ENCODE measurements at places on chromosomes 11 and 22.

- DNase-seq, result no peak
These were observed 19.4 kb downstream of the OSBP2 start for GRCh38 chr22:30714062-30714461.

GRCh38 chr11:9037046-9037780, 33.4 kb upstream of the NRIP3 start:
- no peak for DNase-seq

DNA sequence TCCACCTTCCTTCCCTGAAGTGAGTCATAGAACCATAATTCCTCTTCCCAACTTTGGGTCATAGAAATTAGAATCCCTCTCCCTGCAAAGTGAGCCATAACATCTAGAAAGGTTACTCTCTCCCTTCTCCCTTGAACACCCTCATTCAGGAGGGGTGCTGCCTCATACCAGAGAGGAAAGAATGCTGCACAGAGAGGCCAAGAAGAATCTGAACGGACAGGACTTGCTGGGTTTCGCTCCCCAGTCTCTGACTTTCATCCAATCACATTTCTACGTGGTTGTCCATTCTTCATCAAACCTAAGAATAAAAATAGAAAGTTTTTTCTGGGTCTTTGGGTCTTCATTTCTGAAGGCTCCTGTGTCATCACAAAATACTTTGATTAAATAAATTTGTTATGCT, 31.0 kb upstream of the BIRC3 start:
- no peak for DNase-seq

GRCh38 chr11:109026891-109027489, 362.1 kb downstream of the DDX10 start:
- no peak for DNase-seq

GRCh38 chr11:111319296-111319695, 20.9 kb downstream of the POU2AF3 start:
- no peak for DNase-seq

GRCh38 chr11:44761551-44761961, 34.8 kb downstream of the TSPAN18 start:
- peak; percentile 58 for DNase-seq

DNA sequence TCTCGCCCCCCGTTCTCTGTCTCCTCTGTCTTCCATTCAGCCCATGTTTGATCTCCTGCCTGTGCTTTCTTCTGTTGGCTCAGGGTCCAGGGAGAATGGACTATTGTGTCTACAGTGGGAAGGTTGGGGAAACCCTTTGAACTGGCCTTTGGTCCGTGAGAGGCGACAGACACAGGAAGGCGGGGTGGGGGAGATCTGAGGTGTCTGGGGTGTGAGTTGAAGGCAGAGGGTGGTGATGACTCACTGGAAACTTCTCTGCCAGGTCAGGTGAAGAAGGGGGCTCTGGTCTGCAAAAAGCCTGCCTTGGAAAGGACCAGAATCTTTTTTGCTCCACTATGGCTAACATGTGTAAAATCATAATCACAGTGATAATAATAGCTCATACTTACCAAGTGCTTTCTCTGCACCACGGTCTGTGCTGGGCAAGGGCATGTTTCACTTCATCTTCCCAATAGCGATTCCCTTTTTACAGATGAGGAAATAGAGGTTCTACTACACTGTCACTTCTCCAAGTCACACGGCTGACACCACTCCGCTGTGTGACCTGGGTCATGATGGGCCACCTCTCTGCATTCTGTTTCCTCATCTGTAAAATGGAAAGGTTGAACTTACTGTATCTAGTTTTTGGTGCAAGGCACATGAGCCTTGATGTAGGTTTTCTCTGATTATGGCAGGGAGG, 99.8 kb upstream of the ALX4 start:
- DNase-seq, result no peak

GRCh38 chr11:35066030-35066429, 72.9 kb upstream of the CD44 start:
- DNase-seq, result no peak

GRCh38 chr22:25048659-25049647, 96.4 kb downstream of the KIAA1671 start:
- DNase-seq, result peak; percentile 78

GRCh38 chr11:61891331-61892084, at the start of gene FADS3:
TSS of gene FADS3 (minus strand) at chr11:61891545. CDS start at chr11:61891381, 164 bp downstream.
- DNase-seq, result peak; percentile 96

GRCh38 chr11:15327786-15328231, 213.1 kb downstream of the INSC start:
- DNase-seq, result peak; percentile 84

DNA sequence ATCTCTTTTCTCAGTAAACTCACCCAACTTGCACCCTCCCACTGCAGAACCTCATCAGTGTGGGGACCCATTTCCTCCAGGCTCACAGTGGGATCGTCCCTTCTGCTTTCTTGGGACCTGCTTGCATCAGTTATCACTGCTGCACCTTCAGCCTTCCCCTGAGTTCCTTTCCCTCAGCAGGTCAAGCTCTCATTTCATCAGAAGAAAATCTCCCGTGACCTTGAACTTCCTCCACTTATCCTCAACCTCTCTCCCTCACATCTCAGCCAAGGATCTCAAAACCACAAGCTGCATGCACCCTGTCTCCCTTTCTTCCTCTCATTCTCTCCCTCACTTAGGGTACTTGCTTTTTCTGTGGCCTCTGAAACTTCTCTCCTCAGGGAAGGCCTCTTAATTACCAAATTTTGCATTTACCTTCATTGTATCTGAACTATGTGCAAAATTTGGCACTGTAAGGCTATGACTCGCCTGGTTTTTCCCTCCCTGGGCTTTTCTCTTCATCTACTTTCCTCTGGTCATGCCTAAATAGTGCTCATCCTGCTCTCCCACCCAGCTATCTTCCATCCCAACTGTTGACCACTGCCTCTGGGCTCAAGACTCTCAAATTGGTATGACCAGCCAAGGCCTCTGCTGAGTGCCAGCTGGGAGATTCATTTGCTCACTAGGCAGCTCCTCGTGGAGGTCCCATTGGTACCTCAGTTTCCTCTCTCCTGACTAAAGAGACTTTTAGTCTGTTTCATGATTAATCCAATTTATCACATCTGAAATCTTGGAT, 2.7 kb upstream of the RCE1 start:
- DNase-seq, result no peak

- DNase-seq, result peak; percentile 52
These were observed 8.9 kb upstream of the LDLRAD3 start for GRCh38 chr11:35934981-35935380.

- peak; percentile 53 for DNase-seq
These were observed 54.8 kb upstream of the CAPRIN1 start for GRCh38 chr11:33996498-33997454.

DNA sequence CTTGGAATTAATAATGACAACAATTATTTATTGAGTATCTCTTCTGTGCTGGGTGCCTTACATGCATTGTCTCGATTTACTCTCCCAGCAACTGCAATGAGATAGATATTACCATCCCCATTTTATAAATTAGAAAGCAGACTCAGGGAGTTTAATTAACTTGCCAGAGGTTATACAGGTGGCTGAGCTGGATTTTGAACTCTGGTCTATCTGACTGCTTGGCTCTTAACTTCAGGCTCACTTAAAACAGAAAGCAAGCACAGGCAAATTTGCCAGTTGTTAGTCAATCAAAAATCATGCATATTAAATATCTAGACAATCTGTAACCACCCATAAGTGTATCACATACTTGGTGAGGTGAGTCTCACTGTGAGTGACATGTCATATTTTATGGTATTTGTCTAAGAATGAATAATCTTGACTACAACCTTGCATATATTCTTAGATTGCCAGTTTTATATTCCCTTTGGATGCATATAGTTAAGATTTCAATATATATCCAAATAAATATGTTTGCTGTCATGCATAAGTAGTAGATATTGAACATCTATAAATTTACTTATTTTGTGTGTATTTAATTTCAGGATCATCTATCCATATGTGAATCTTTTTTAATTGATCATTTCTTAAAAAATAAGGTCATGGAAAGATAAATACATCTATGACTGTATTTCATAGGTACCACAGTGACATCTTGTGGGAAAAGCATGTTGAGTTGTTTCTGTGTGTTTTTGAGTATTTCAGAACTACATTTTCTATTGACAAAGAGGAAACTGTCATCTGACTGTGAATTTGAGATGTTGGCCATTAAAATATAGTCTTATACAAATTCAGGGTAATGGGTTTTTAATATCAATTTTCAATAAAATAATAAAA, 112.0 kb upstream of the ARHGAP42 start:
- no peak for DNase-seq

All from right cardiac atrium (tissue), 5 donors.